ENCODE measurements at places on chromosomes 2 and 18. TPM values are rescaled to one million over a fixed set of nuclear protein-coding genes. Genes with fewer than 3 reads are reported as not detected.

CFAP221 gene
- not detected for total RNA-seq

NAT8 gene
- total RNA-seq = not detected

STARD6 gene
- not detected for total RNA-seq

CCDC148 gene
- not detected for total RNA-seq

ST6GAL2 gene
- not detected for total RNA-seq

ZNF385B gene
- total RNA-seq = not detected

- no peak for DNase-seq
- no peak overlapping the region for H3K27ac ChIP-seq
- H3K4me3 ChIP-seq = no peak overlapping the region
- no peaks in the 10 kb centered on the region for H3K36me3 ChIP-seq
- H3K4me1 ChIP-seq = peaks cover 26% of the 10 kb centered on the region
- peaks cover 8% of the 10 kb centered on the region for H3K27me3 ChIP-seq
Observed at GRCh38 chr18:48977914-48978313, 27.1 kb upstream of the SMAD7 start.

GRCh38 chr2:174786066-174786725, 21.9 kb upstream of the CHRNA1 start:
- no peak for DNase-seq
- no peak overlapping the region for H3K27ac ChIP-seq
- H3K27me3 ChIP-seq = peaks cover 6% of the 10 kb centered on the region
- H3K4me1 ChIP-seq = no peaks in the 10 kb centered on the region
- no peaks in the 10 kb centered on the region for H3K36me3 ChIP-seq
- H3K4me3 ChIP-seq = no peak overlapping the region

DNA sequence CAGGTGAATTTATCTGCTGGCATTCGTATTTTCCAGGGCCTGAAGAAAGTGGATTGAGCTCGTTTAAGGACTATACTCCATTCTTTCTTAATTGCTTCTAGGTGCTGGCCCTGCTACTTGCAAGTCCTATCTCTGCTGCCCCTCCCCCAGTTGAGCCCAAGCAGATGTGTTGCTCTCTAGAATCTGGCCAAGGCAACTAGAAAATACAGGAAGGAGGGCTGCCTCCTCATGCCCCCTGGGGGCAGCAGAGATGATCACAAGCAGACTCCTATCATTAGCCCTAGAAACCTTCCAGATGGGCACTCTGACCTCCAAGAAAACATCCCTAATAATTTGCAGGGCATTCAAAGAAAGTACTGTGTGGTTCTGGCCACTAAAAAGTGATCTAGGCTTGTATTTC, 72.5 kb upstream of the CYP26B1 start:
- no peak for DNase-seq
- H3K27ac ChIP-seq = no peak overlapping the region
- no peaks in the 10 kb centered on the region for H3K4me1 ChIP-seq

DNA sequence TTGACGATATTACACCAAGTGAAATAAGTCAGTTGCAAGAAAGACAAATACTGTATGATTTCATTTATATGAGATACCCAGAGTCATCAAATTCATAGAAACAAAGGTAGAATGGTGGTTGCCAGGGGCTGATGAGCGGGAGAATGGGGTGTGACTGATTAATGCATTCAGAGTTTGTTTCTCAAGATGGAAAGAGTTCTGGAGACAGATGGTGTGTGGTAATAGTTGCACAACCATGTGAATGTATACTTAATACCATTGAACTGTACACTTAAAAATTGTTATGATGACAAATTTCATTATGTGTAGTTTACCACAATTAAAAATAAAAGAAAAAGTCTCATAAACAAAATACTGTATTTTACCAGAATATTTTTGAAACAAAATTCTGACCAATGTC, 117.3 kb downstream of the PIGN start:
- peaks cover 6% of the 10 kb centered on the region for H3K4me1 ChIP-seq
- no peak overlapping the region for H3K4me3 ChIP-seq
- no peak overlapping the region for H3K27ac ChIP-seq
- H3K27me3 ChIP-seq = no peaks in the 10 kb centered on the region
- H3K36me3 ChIP-seq = peaks cover 8% of the 10 kb centered on the region

- H3K36me3 ChIP-seq = peaks cover 9% of the 10 kb centered on the region
- peak overlapping the region; percentile 80 for H3K27ac ChIP-seq
- no peak for DNase-seq
- H3K4me1 ChIP-seq = peaks cover 27% of the 10 kb centered on the region
- H3K27me3 ChIP-seq = no peaks in the 10 kb centered on the region
- peak overlapping the region; percentile 7 for H3K4me3 ChIP-seq
Observed at GRCh38 chr2:144131042-144131441, 388.9 kb downstream of the ZEB2 start.

GRCh38 chr2:163897799-163898198, 162.0 kb upstream of the FIGN start:
- no peaks in the 10 kb centered on the region for H3K4me1 ChIP-seq
- H3K36me3 ChIP-seq = peaks cover 2% of the 10 kb centered on the region
- no peak overlapping the region for H3K4me3 ChIP-seq

DNA sequence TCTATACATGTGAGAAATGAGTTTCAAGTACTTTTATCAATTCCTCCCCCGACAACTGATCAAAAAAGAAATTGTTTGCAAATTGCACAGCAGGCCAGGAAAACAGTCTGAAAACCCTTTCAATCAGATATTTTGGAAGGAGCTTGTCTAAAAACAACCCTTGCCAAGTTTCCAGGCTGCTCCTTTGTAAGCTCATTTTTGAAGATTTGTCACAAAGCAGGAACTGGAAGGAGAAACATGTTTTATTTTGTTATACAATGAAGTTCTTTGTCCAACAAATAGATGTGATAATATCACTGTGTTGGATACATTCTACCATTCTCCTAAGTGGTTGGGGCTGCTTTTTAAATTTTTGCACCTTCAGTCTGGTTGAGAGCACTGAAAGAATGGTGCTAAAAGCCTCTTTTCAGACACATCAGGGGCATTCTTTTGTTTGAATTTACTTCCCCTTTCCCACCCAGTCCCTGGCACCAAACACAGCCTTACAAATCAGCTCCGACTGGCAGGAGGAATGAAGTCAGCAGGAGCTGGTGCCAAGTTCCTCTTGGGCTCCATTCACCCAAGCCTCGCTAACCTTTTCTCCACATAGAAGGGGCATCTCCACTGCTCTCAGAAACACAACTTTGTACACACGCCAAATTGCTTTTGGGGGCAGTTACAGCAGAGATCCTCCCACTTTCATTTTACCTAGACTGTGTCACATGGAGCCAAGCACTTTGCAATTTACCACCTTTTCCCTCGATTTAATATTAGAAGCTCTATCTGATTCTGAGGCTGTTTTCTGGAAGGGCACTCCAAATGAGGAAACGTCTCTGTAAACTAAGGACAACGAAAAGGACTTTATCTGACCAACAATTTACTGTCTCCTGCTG, 88.0 kb downstream of the C1D start:
- H3K4me1 ChIP-seq = peaks cover 3% of the 10 kb centered on the region
- H3K4me3 ChIP-seq = no peak overlapping the region
- no peak for DNase-seq
- peaks cover 8% of the 10 kb centered on the region for H3K27me3 ChIP-seq

- no peak for DNase-seq
- H3K27me3 ChIP-seq = peaks cover 74% of the 10 kb centered on the region
- H3K36me3 ChIP-seq = no peaks in the 10 kb centered on the region
- no peak overlapping the region for H3K27ac ChIP-seq
- H3K4me1 ChIP-seq = peaks cover 16% of the 10 kb centered on the region
- no peak overlapping the region for H3K4me3 ChIP-seq
Observed at GRCh38 chr2:215431778-215432758, 3.8 kb downstream of the FN1 start.

DNA sequence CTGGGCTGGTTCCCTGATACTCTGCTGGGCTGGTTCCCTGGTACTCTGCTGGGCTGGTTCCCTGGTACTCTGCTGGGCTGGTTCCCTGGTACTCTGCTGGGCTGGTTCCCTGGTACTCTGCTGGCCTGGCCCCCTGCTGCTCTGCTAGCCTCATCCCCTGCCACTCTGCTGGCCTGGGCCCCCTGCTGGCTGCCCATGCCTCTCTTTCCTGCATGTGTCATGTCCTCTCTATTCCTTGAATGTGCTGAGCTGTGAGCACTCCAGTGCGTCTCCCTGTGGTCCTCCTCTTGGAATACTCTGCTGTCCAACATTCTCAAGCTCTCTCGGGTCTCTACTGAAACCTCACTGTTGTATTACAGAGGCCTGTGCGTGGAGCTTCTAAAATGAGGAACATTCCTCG, 216.3 kb downstream of the RNF144A start:
- no peak for DNase-seq
- H3K36me3 ChIP-seq = no peaks in the 10 kb centered on the region
- H3K27ac ChIP-seq = no peak overlapping the region
- no peaks in the 10 kb centered on the region for H3K4me1 ChIP-seq
- H3K27me3 ChIP-seq = no peaks in the 10 kb centered on the region

GRCh38 chr2:190584980-190585661, 50.6 kb upstream of the NEMP2 start:
- no peaks in the 10 kb centered on the region for H3K27me3 ChIP-seq
- DNase-seq = no peak
- no peak overlapping the region for H3K27ac ChIP-seq
- H3K36me3 ChIP-seq = no peaks in the 10 kb centered on the region
- H3K4me1 ChIP-seq = peaks cover 17% of the 10 kb centered on the region

DNA sequence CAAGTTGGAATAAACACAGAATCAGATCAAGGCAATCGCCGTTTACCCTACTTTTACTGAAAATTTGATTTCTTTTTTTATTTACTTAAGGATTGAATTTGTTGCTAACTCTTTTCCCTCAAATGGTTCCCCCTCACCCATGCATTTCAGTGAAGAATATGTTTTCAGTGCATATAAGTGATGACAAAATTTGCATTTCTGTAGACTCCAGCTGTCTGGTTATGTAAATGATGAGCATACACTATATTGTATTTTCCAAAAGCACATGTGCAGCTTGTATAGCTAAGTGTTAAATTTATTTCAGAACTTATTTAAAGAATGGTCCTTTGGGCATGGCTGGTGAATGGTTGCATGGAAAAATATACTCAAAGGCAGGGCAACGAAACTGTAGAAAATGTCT, 437.7 kb downstream of the PTPRM start:
- no peaks in the 10 kb centered on the region for H3K27me3 ChIP-seq
- H3K4me1 ChIP-seq = no peaks in the 10 kb centered on the region
- H3K36me3 ChIP-seq = no peaks in the 10 kb centered on the region
- no peak overlapping the region for H3K4me3 ChIP-seq

DNA sequence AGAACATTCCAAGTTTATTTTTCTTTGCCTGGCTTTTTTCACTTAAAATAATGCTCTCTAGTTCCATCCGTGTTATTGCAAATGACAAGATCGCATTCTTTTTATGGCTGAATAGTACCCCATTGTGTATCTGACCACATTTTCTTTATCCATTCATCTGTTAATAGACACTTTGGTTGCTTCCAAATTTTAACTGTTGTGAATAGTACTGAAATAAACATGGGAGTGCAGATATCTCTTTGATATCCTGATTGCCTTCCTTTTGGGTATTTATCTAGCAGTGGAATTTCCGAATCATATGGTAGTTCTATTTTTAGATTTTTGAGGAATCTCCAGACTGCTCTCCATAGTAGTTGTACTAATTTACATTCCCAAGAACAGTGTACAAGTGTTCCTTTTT, 230.5 kb downstream of the FIGN start:
- H3K4me3 ChIP-seq = no peak overlapping the region
- H3K36me3 ChIP-seq = peaks cover 6% of the 10 kb centered on the region
- H3K27me3 ChIP-seq = no peaks in the 10 kb centered on the region

- peaks cover 7% of the 10 kb centered on the region for H3K4me1 ChIP-seq
- H3K4me3 ChIP-seq = no peak overlapping the region
- H3K27ac ChIP-seq = no peak overlapping the region
- no peak for DNase-seq
Observed at GRCh38 chr2:239756031-239756789, 268.9 kb downstream of the NDUFA10 start.

DNA sequence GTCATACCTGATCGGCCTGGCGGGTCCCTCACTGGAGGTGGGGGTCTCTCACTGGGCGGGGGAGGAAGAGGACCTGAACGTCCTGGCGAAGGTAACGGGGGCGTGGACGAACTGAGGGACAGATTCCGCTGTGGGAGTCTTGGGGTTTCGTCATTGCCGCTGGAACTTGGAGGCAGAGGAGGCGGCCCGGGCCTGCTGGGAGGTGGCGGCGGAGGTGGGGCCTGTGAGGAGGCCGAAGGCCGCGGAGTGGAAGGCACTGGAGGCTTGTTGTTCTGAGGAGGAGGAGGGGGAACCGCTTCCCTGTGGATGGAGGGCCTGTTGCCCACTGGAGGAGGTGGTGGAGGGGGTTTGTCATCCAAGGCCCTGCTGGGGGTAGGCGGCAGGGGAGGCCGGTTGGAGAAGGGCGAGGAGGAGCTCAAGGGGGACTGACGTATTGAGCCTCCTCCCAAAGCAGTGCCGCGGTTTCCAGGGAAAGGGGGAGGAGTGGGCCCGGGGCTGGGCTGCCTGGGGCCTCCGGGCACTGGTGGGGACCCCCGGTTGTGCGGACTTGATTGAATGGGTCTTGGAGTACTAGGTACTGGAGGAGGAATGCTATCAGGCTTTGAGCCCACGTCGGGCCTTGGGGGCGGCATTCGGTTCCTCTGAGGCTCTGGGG, 25.8 kb downstream of the WIPF1 start:
- DNase-seq = no peak
- H3K27ac ChIP-seq = peak overlapping the region; percentile 86
- H3K4me1 ChIP-seq = peaks cover 57% of the 10 kb centered on the region
- H3K27me3 ChIP-seq = no peaks in the 10 kb centered on the region
- H3K36me3 ChIP-seq = peaks cover 45% of the 10 kb centered on the region
- peak overlapping the region; percentile 7 for H3K4me3 ChIP-seq

DNA sequence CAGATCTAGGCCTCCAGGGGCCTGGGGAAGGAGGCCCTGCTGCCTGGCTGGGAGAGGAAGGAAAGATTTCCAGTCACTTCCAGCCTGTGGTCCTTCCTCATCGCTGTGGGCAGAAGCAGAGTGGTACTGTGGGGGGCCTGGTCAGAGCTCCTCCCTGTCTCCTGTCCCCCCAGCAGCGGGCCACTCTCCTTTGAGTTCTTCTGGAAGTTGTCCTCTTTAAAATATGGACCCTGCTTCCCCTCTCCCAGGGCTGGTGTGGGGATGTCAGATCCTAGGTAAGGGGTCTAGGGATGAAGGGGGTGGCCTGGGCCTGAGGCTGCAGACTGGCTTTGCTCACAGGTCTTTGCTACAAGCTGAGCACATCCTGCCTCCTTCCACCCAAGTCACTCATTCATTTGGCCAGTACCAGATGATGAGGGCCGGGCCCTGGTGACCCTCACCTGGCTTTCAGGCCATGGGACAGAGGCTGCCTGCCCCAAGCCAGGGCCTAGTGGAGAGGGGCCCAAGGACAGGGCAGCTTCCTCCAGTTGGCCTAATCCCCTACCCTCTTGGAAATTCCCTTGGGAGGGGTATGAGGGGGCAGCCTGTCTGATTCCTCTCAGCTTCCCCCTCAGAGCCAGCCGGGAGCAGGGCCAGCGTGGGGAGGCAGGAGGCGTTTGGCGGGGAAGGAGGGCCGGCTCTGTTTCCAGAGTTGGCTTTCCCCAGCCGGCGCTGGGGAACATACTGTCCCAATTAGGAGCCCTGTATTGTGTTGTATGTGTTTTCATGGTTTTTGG, 231.9 kb downstream of the DYSF start:
- no peaks in the 10 kb centered on the region for H3K27me3 ChIP-seq
- peak; percentile 54 for DNase-seq
- no peak overlapping the region for H3K27ac ChIP-seq
- no peaks in the 10 kb centered on the region for H3K36me3 ChIP-seq

Data from natural killer cell treated with Interleukin-12 subunit alpha and Interleukin-12 subunit beta and Interleukin-15 and Interleukin-18, amount 100 ng/mL, for 72 hours (primary cell).